Activated CD4-positive, alpha-beta memory T cell treated with anti-CD3 and anti-CD28 coated beads for 36 hours (primary cell): ENCODE measurements at places on chromosomes 1 and 21.

DNA sequence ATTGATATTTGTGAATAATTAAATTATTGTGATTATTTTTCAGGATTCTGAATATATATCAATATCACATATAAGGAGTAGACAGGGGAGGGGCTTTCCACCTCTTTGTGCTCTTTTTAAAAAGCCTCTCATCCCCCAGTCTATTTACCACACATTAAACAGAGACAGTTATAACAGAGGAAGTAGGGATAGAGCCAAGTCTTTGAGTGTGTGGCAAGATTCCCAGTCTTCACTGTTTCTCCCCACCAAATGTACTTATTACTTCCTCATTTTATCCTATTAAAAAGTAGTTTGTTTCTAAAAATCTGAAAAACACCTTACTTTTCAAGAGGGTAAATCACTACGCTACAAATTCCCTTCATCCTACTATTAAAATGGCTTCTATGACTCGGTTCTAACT, 46.7 kb downstream of the EPS15 start:
- DNase-seq, result no peak

- no peak for DNase-seq
These were observed 10.3 kb upstream of the TTF2 start for GRCh38 chr1:117049857-117050256.

DNA sequence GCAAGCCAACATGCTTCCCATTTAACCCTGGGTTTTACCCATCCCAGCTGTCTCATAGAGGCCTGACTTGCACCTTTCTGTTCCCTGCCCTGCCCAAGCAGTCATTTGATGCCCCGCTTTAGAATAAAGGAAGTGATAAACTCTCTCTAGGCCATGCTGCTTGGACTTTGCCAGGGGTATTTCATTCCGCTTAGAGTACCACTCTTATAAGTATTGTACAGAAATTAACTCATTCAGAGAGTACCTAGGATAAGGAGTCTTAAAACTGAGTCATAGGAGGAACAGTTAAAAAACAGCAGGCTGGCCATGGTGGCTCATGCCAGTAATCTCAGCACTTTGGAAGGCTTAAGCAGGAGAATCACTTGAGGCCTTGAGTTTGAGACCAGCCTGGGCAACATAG, 21.0 kb upstream of the LYST start:
- peak; percentile 60 for DNase-seq

DNA sequence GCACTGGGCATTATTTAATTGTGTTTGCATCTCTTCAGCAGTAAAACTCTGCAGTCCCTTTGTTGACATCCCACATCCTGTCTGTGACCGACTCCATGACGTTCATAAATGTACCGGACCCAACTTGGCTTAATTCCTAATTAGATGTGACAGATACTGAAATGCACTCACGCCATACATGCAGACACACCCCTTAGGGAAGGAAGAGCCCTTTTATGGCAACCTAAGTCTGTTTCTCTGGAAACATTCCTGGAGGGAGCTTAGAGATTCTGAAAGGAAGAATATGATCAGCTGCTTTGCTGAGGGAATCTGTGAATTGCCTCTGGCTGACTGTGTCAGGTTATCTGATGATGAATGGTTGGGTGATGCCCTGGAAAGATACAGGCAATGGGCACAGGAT, 33.4 kb downstream of the ADAMTS5 start:
- no peak for DNase-seq

GRCh38 chr1:54461731-54462596, 55.8 kb upstream of the SSBP3 start:
- no peak for DNase-seq

GRCh38 chr1:211082824-211083223, 51.1 kb downstream of the KCNH1 start:
- DNase-seq, result no peak

DNA sequence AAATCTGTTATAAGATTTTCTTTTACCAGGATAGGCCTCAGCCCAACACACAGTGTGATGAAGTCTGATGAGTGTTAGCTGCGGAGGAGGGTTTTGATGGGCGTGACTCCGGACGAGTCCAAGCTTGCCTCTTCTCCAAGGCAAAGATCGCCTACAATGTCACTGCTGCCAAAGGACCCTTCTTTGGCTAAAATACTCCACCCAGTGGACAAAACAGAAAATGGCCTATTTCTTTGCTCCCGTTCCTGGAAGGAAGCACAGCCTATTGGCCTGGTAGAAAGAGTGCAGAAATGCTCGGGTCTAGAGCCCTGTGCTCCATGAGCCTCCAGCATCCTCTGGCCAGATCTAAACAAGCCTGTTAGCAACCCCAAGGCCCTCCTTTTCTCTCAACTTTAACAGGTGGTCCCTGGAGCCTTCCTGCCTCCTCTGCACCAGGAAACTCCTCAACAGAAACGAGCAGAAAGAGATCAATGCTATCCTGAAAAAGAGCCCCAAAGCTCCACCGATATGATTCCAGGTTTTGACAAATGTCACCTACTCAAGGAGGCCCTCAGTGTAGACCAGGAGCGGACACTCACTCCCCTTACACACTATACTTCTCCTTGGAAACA, 3.4 kb upstream of the CASQ2 start:
- DNase-seq, result peak; percentile 11

- DNase-seq, result no peak
These were observed 45.4 kb downstream of the KCND3 start for GRCh38 chr1:111943846-111944749.

- peak; percentile 51 for DNase-seq
These were observed 135.4 kb downstream of the BACH1 start for GRCh38 chr21:29434081-29434480.

DNA sequence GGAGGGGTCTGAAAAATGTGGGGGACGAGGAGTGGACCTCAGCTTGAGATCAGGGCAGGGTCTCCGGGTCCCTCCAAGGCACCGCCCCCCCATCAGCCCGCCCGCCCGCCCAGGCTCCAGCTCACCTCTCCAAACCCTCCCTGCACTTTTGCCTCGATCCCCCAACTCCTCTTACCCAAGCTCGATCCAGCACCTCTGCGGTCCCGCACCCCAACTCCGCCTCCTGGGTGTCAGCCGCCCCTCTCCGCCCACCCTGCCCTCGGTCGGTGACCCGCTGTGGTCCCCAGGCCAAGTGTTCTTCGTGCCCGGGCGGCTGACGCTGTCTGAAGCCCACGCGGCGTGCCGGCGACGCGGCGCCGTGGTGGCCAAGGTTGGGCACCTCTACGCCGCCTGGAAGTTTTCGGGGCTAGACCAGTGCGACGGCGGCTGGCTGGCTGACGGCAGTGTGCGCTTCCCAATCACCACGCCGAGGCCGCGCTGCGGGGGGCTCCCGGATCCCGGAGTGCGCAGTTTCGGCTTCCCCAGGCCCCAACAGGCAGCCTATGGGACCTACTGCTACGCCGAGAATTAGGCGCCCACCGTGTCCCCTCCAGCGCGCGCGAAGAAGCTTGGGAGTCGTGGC, 5.7 kb downstream of the HAPLN2 start:
- DNase-seq, result no peak
